ENCODE measurements at places on chromosomes 12 and 14. TPM values are rescaled to one million over a fixed set of nuclear protein-coding genes. Genes with fewer than 3 reads are reported as not detected.

The A2M gene
- total RNA-seq = not detected

The FOXA1 gene
- not detected for total RNA-seq

The DEGS2 gene
- 3.1 TPM for total RNA-seq

The ABHD12B gene
- total RNA-seq = not detected

The CEP128 gene
- total RNA-seq = 22.5 TPM

The NELL2 gene
- total RNA-seq = 106 TPM

The AP1G2 gene
- 155 TPM for total RNA-seq

The MSI1 gene
- total RNA-seq = 0.78 TPM
